ENCODE measurements at places on chromosomes 6 and 20.

- DNase-seq, result no peak
These were observed 27.1 kb upstream of the TOP1 start for GRCh38 chr20:41001497-41001896.

DNA sequence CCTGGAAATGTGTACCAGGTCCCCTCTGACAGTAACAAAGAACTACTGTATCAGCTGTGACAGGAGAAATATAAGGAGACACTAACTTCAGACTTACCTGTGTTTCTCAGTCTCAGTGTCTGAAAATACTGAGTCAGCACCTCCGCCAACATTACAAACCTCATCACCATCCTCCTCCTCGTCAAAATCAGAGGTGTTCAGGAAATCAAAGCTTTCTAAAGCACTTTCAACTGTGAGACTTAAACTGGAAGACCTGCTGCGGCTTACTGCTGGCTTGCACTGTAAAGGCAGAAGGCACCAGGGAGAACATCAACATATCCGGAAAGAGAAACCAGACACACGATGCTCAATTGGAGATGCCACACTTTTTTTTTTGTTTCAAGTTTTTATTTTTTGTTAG is 40.3 kb upstream of the ARMH2 start:
- no peak for DNase-seq

- DNase-seq, result no peak
These were observed 22.1 kb downstream of the BLOC1S5 start for GRCh38 chr6:8041913-8042583.

- DNase-seq, result no peak
These were observed 1237.5 kb upstream of the MAP3K7 start for GRCh38 chr6:91824331-91824730.

- no peak for DNase-seq
These were observed 11.2 kb upstream of the MMP24 start for GRCh38 chr20:35215066-35215956.

DNA sequence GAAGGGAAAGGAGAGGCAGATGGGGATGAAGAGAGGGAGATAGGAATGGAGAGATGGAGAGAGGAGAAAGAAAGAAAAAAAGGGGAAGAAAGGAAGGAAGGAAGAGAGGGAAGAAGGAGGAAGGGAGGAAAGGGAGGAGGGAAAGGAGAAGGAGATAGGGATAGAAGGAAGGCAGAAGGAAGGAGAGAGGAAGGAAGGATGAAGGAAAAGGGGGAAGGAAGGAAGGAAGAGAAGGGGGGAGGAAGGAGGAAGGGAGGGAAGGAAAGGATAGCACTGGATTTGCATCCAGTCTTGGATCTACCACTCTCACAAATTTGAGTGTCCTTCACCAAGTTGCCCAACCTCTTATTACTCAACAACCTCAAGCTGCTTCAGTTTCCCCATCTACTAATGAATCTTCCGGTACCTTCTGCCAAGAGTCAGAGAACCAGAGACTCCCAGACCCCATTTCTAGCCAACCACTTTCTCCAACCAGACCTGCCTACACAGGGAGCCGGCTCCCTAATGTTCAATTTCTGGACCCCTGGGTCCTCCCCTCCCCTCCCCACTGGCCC is 79.7 kb upstream of the FOXP4 start:
- DNase-seq, result no peak

DNA sequence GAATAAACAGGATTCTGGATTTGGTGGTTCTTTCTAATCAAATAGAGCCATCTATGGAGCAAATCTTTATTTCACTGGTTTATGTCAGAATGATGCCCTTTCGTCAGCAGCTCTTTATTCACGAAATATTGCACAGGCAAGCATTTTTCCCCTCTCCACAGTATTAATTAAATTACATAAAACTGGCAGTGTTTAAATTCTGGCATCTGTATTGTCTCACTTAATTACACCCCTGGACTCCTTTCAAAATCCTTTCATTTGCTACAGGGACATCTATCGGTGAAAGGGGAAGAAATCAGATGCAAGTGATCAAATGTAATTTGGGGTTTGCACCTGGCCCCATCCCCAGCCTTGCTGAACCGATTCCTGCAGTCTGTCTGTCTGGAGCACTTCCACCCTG is 801.9 kb downstream of the QKI start:
- DNase-seq, result no peak

DNA sequence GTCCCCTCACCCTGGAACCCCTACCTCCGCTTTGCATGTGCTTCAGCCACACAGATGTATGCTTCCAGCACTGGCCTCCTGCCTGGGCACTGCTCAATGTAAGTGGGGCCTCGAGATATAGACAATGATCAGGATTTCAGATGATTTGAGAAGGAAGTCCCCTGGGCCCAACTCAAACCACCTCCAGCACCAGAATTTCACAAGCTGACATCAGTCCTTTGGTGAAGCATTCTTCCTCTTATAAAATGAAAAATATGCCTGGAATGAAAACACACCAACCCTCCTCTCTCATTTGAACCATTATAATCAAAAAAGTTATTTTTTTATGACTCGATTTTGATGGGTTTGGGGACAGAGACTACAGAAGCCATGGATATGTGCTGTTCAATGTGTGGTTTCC is 48.5 kb downstream of the BTBD3 start:
- no peak for DNase-seq

GRCh38 chr6:137904822-137905617 is 38.0 kb downstream of the TNFAIP3 start:
- DNase-seq, result peak; percentile 57

DNA sequence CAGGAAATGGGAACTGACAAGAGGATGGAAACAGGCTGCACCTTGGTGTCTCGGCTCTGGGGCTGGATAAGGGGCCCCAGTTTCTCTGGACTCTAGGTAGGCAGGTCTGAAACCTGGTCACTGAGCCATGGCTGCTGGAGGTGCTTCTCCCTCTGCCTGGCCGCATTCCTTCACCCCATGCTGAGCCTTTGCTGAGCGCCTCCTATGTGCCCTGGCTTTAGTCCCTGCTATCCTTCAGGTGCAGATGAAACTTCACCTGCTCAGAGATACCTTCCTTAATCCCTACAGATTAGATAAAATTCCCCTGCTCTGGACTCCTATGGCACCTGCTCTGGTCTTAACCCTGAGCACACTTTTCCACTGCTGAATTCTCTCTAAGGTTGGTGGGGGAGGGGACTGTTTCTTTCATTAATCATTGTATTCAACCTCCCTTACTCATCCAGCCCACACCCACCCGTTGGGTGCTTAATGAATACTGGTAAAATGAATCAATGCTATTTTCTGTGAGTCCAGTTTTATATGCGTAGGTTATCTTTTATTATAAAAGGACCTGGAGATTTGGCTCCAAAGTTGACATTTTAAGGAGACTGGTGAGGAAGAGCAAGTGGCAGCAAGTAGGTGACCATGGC is 19.3 kb downstream of the MYLK4 start:
- DNase-seq, result no peak
